ENCODE measurements at places on chromosomes 4 and X.
A peak's percentile ranks its signal among the peaks of the same experiment; 100 is the strongest.

GRCh38 chr4:128288689-128289106 lies 1.1 kb upstream of the PGRMC2 start:
- no peak for DNase-seq

DNA sequence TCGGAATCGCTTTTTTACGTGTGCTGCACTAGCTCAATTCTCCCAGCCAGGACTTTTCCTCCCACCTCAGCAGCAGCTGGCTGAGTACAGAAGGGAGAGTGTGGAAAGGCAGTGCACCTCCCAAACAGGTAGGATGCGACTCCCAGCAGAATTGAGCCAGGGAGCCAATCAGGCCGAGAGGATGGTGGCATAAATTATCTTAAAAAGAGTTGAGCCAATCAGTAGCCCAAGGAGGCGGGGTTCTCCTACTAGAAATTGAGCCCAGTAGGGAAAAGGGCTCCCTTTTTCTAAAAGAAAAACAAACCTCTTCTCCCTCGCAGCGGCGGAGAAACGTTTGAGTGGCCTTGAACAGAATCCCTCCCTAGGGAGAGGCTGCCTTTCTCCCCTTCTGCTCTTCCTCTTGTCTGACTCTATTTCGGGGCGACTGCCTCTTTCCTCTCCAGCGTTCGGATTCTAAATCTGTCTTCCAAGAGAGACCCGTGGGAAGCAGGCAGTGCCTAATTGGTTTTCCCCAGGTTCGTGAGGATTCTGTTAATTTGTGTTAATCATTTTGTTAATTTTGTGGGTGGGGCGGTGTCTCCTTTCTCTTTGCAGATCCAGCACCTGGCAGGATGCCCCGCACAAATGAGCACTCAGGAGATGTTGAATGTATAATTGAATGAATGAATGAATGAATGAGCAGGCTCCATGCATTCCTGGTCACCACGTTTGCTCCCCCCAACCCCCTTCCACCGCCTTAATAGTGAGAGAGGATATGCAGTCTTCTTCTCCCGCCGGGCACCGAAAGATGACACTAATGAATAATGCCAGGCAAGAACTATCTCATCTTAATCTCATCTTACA lies at the start of gene GABRG1:
TSS of gene GABRG1 (minus strand) at position 142 of the 843 bp plus-strand sequence. CDS start at position 1, 141 bp downstream.
- DNase-seq: peak; percentile 63

GRCh38 chr4:169663831-169664230 lies 43.5 kb downstream of the CLCN3 start:
- no peak for DNase-seq

GRCh38 chr4:153110739-153111138 lies 93.5 kb upstream of the TRIM2 start:
- peak; percentile 36 for DNase-seq

GRCh38 chr4:94410678-94411206 lies 41.0 kb upstream of the PDLIM5 start:
- DNase-seq: peak; percentile 84

- DNase-seq: no peak
These were observed 25.5 kb downstream of the IRF2 start for GRCh38 chr4:184448821-184449220.

- DNase-seq: no peak
These were observed 114.5 kb upstream of the FAM9C start for GRCh38 chrX:13158911-13159310.

DNA sequence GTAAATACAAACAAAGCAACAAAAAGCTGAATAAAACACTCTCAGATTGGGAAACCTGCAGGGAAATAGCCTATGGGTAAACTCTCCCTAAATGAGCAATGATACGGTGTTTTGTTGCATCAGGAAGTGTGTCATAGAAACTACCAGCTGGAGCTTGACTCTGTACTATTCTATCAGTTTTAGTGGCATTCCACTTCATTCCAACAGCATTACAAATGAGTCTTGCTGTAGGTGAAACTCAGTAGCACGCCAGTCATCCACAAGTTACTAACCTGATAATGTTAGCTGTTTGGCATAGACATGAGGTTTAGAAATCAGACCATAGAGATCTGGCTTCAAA lies 24.9 kb downstream of the FGFBP1 start:
- DNase-seq: no peak

DNA sequence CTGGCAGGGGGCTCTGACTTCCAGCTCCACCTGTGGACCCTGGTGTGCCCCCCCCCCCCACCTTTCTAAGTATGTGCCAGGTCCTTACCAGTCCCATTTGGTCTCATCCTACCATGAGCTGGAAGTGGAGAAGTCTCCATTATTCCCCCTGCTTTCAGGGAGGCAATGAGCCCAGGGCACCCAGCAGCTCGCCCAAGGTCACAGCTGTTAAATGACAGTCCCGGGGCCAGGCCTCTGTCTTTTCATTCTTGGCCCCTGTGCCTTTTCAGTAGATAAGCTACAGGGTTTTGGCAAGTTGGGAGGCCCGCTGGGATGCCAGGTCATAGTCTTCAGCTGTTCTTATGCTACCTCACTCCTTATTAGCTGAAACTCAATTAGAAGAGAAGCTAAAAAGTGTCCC lies 249.1 kb downstream of the EVC2 start:
- DNase-seq: no peak

DNA sequence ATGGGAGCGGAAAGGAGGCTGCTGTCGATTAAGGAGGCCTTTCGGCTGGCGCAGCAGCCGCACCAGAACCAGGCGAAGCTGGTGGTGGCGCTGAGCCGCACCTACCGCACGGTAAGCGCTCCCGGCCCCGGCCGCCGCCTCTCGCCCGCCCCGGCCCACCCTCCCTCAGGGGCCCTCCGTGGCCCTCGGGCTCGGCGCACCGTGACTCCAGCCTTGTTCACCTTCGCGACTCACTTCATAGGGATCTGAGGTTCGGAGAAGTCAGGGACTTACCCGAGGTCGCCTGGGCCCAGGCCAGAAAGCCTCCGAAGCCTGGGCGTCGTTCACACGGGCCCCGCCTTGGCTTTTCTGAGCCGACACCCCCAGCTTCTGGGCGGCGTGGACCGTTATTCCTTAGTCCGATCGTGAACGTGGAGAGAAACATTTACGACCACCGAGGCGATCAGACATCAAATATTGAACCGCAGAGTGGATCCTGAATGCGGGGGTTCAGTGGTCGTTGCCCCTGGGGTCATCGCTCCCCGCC lies 362 bp downstream of the NCAPG start:
- DNase-seq: peak; percentile 85

DNA sequence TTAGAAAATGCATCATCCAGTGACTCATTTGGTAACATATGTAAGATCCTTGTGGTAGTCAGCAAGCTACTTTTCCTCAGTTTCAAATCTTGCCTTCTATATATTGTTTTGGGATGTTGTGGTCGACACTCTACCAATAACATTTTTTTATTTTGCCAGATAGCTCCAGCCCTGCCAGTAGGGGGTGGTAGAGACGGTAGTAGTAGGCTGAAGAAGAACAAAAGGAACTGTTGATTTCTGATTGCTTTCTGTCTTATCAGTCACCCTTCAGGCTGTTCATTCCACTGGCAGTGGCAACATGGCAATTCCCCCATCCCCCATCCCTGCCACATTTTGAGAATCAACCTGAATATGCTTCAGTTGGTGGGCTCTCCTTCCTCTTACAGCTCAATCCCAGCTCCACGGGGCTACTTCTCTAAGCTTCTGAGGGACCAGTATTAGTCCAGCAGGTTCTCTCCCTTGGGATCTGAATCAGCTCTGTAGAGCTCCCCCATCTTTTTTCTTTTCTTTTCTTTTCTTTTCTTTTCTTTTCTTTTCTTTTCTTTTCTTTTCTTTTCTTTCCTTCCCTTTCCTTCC lies 171.5 kb upstream of the VEGFC start:
- DNase-seq: no peak

DNA sequence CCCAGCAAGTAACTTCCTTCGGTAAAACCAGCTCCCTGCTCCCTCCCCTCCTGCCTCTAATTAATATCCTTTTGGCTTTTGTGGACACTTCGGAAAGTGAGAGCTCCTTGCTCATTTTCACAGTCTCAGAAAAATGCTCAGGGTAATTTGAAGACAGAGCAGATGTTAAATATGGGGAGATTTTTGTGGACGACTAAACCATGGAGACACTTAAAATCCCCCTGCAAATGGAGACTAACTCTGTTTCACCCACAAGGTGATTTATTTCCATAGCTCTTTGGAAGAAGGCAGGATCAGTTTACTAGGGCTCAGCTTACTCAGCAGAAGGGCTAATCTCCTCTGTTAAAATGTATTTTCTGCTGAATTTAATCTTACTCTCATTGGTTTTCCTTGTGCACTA lies 12.2 kb upstream of the AMOT start:
- DNase-seq: no peak

DNA sequence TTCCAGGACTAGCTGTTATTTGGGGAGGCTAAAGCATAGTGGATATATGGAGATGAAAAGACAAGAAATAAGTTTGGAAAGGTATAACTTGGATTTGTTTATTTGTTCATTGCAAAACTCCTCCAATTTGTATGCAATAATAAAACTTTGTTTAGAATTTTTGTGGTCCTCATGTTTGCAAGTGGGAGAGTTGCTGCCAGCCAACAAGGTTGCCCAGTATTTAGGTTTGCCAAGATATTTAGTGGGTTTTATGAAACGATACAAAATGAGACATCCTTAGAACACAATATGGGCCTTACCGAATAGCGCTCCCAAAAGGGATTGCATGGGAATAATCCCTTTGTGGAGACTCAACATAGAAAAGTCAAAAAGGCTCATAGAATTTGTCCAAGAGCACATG lies 162.1 kb downstream of the INPP4B start:
- DNase-seq: no peak

GRCh38 chrX:7158468-7158990 lies 10.6 kb upstream of the PUDP start:
- DNase-seq: no peak

DNA sequence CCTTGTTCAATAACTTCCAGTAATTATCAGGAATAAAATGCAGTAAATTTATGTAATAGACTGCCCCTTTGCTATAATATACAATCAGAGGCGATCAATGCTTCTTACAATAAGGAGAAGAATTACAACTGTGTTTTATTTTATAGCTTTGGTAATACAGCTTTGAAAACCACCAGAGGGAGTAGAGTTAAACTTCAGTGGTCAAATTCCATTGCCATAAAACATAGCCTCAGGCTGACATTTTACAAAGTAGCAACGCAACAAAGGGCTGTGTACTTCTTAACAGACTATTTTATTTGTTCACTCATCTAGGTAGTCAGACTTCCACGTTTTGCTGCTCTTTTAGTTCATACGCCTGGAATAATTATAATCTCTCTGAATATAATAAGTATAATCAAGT lies 58.5 kb downstream of the TEX13C start:
- no peak for DNase-seq

DNA sequence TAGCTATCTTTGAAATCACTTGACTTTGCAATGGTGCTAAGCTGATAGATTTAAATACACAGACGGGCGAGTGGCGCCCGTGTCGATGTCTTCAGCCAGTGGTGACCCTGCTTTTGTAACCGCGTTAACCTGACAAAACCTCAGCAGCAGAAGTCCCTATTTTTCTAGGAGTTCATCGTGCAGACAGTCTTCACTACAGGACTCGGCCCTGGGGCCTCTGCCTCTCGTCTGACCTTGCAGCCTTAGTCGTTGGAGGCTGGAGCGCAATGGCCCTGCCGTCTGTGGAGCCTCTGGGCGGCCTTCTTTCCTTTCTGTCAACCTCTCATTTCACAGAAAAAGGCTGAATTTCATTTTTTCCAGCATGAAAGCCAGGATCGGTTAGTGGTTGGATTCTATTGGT lies 57.9 kb downstream of the CPLX1 start:
- no peak for DNase-seq

DNA sequence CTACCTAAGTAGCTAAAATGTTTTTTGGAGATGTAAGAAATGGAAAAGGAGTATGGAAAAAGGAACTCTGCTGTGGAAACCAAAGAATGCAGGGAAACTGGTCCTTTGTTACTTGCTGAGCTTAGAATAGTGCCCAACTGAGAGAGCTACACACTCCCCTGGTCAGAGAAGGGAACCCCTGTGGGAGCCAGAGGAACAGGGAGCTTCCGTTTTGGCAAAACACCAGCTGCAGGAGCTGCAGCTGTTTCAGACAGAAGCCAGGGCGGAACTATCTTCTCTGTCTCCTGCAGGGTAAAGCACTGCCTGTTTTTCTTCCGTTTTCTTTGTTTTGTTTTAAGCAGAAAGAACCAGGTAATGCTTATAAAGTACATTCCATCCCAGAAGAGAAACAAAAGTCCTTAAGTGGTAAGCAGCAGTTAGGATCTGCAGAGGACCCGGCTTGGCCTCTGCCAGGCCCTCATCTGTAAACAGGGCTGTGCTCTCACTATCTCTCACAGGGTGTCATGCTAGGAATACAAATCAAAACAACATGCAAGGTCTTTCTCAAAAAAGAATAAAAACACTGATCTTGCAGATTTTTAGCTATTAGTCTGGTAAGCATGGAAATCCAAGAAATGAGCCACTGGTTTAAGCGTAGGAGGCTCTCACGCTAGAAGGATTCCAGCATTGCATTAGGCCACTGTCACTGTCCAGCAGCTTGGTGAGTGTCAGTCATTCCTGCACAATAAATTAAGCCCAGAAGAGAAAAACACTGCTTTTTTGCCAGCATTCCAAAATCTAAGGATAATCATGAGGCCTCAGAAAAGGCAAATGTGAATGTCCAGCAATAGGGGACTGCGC lies 76.1 kb downstream of the CHST7 start:
- DNase-seq: no peak

DNA sequence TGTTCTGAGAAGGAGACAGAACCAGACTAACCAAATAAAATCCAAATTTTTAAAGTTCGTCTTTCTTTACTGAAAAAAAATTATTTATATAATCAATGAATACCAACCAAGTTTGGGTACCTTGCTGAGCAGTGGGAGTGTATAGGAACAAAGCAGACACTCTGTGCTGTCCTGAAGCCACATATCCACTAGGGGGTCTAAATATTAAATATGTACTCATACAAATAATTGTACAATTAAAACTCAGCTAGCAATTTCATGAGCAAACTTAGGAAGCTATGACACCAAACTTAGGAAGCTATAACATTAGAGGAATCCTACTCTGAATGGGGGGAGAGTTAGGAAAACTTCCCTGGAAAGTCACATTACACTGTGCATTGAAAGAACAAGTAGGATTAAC lies 582.0 kb upstream of the EPHA5 start:
- no peak for DNase-seq

- DNase-seq: no peak
These were observed 37.1 kb upstream of the LEF1 start for GRCh38 chr4:108205859-108206258.

GRCh38 chr4:184705692-184706091 lies 28.2 kb downstream of the CENPU start:
- no peak for DNase-seq

GRCh38 chrX:134692990-134693389 lies 34.7 kb upstream of the PLAC1 start:
- DNase-seq: no peak

All from lower leg skin (tissue), 4 donors.